AG09319 (cell line): ENCODE measurements at places on chromosomes 6 and 20.

- DNase-seq: no peak
Measured at GRCh38 chr20:2462484-2462883, 8.1 kb downstream of the SNRPB start.

GRCh38 chr6:44681761-44682160 is 294.3 kb downstream of the CDC5L start:
- DNase-seq: no peak

- DNase-seq: no peak
Measured at GRCh38 chr20:50398821-50399554, 111.2 kb upstream of the PTPN1 start.

DNA sequence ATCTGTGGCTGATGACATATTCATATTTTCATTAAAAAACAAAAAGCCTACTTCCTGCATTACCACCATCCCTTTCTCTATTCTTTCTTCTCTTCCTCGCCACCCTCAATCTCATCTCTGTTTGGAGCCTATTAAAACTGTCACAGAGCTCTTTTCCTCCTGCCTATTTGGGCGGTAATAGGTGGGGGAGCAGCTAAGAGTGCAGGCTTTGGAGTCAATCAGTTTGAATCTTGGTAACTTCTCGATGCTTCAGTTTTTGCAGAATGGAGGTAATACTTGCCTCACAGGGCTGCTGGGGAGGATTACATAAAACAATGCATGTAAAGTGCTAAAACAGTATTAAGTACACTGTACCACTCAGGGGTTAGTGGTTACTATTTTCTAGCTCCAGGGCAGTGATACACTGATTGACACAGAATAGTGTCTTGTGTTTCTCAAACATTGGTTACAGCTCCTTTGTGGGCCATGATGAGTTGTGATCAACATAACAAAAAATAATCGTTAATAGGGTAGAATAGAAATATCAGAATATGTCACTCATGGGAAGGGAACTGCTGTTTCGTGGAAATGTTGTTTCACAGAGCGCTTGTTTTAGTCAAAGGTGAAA is 14.0 kb downstream of the GCLC start:
- no peak for DNase-seq

DNA sequence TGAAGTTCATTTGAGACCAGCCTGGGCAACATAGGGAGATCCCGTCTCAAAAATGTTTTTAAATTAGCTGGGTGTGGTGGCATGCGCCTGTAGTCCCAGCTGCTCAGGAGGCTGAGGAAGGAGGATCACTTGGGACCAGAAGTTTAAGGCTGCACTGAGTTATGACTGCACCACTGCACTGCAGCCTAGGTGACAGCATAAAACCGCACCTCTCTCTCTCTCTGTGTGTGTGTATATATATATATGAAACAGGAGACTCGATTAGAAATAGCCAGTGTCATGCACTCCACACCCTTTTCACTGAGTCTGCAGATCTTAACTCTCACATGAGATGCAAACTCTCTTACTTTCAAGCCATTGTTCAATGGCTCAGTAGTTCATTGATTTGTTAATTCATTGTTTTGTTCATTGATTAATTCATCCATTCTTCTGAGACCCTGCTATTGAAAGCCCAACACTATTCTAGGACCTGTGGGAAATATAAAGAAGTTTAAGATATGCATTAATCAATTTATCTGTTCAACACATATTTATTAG is 52.4 kb upstream of the MRPS10 start:
- no peak for DNase-seq

DNA sequence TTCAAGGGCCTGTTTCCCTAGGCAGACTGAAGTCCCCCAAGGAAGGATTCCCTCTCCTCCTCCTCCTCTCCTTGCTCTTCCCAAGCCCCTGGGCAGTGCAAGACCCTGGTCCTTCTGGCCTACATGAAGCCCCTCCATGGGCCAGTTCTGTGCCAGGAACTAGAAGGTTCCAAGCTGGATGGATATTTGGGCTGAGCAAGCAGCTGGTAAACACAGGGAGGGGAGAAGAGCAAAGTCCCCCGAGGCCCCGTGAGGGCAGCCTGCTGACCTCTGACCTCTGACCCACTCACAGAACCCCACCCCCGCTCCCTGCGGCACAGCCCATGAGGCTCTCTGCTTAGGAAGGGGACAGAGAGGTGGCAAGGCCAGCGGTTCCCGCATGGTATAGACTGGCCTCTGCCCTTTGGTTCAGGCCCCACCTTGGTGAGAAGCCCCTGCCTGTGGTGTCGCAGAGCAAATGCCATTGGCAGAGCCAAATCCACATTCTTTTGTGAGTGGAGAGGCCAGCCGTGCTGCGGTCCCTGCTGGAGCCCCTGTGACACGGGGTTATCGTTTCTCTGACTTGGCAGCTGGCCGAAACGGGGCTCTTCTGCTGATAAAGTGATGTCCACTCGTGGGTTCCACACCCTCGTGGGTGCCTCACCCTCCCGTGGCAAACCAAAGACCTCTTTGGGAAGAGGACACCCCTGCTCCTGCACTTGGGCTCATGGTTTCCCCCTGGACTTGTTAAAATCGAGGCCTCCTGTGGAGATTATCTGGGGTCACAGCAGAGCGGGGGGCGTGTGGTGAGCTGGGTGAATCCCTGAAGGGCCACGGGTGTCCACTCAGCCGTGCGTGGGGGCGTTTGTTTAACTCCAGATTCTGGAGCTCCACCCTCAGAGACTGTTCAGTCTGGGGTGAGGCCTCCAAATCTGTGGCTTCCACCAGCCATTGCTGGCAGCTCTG is 2.1 kb upstream of the CHRNA4 start:
- no peak for DNase-seq
